ENCODE measurements at places on chromosomes 6 and 20.

GRCh38 chr6:2477666-2478065, 232.3 kb upstream of the GMDS start:
- no peak for DNase-seq

- DNase-seq: no peak
Measured at GRCh38 chr6:125274935-125275334, 26.8 kb downstream of the HDDC2 start.

- DNase-seq: no peak
Measured at GRCh38 chr20:63915471-63915870, 20.5 kb downstream of the DNAJC5 start.

DNA sequence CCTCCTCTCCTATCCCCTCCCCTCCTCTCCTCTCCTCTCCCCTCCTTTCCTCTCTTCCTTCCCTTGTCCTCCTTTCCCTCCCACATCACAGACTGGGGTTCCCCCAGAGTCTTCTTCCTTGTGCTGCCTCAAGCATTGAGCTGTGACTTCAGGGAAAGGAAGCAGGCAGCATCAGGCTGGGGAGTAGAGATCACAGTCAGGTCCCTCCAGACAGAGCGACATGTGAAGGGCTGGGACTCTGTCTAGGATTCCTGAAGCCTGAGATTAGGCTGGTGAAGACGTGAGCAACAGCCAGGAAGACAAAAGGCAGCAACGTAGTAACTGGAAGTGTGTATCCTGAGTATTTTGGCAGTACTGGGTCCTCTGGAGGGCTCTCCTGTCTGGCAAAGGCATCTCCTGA, 265.4 kb upstream of the SUPT3H start:
- no peak for DNase-seq

Data from endodermal cell (in vitro differentiated cells).